Endothelial cell of umbilical vein (primary cell): ENCODE measurements at places on chromosomes 3 and 15. TPM values are rescaled to one million over a fixed set of nuclear protein-coding genes. Genes with fewer than 3 reads are reported as not detected.

Gene SLC24A5
- total RNA-seq, result not detected in 2 replicates

Gene ASB14
- total RNA-seq, result not detected in 2 replicates

Gene MESP2
- total RNA-seq, result 0.42 TPM in 1 of 2 replicates, not detected in the other

Gene PPCDC
- total RNA-seq, result 14.5 and 16.8 TPM in 2 replicates

Gene HCLS1
- 63.5 and 68.5 TPM in 2 replicates for total RNA-seq

Gene CCDC50
- 137 and 153 TPM in 2 replicates for total RNA-seq

Gene EFL1
- 21.9 and 22.0 TPM in 2 replicates for total RNA-seq

Gene ZNF621
- total RNA-seq, result 20.6 and 22.5 TPM in 2 replicates

Gene ARPP19
- 176 and 191 TPM in 2 replicates for total RNA-seq

Gene CLDN16
- not detected in 2 replicates for total RNA-seq

Gene GATM
- 0.48 and 0.60 TPM in 2 replicates for total RNA-seq

Gene CILP
- total RNA-seq, result not detected in 2 replicates

Gene SLC28A1
- not detected in 2 replicates for total RNA-seq

Gene ENTPD3
- total RNA-seq, result not detected in 2 replicates

Gene SPSB4
- 0.14 and 0.22 TPM in 2 replicates for total RNA-seq

Gene FSD2
- total RNA-seq, result not detected in 2 replicates

Gene ANKRD34C
- not detected in 2 replicates for total RNA-seq

Gene USP50
- not detected in 2 replicates for total RNA-seq

Gene GOLGA6L10
- total RNA-seq, result 3.9 and 4.4 TPM in 2 replicates

Gene GLDN
- total RNA-seq, result not detected in 2 replicates

Gene MYO5C
- total RNA-seq, result 18.4 and 19.4 TPM in 2 replicates

Gene SYNM
- total RNA-seq, result 10.2 and 20.4 TPM in 2 replicates

Gene OCA2
- total RNA-seq, result not detected in 2 replicates

Gene DLL4
- total RNA-seq, result 55.2 and 75.8 TPM in 2 replicates

Gene CKMT1A
- not detected in 2 replicates for total RNA-seq

Gene TOMM70
- 28.3 and 32.3 TPM in 2 replicates for total RNA-seq

Gene MAP6D1
- total RNA-seq, result 3.2 and 3.5 TPM in 2 replicates

Gene INTS14
- 41.7 and 44.6 TPM in 2 replicates for total RNA-seq

Gene PIGZ
- 5.1 and 6.0 TPM in 2 replicates for total RNA-seq

Gene CAPN3
- total RNA-seq, result 0.51 and 2.2 TPM in 2 replicates

Gene SLC38A3
- 0.60 and 0.65 TPM in 2 replicates for total RNA-seq

Gene SOX14
- total RNA-seq, result not detected in 2 replicates

Gene PPP2R3A
- total RNA-seq, result 13.8 and 14.6 TPM in 2 replicates

Gene SMCO1
- total RNA-seq, result not detected in 2 replicates

Gene CPLX3
- 0.16 TPM in 1 of 2 replicates, not detected in the other for total RNA-seq

Gene P3H2
- 4.8 and 6.6 TPM in 2 replicates for total RNA-seq

Gene HRH1
- total RNA-seq, result 16.2 and 22.0 TPM in 2 replicates

Gene FANCI
- total RNA-seq, result 65.9 and 74.7 TPM in 2 replicates

Gene MYL3
- not detected in 2 replicates for total RNA-seq

Gene AGBL1
- total RNA-seq, result not detected in 2 replicates

Gene MESP1
- 1.0 and 1.7 TPM in 2 replicates for total RNA-seq

Gene TMEM108
- total RNA-seq, result 0.42 and 1.1 TPM in 2 replicates

Gene PHC3
- total RNA-seq, result 34.4 and 45.8 TPM in 2 replicates
